ENCODE measurements at places on chromosomes 3 and 15.

DNA sequence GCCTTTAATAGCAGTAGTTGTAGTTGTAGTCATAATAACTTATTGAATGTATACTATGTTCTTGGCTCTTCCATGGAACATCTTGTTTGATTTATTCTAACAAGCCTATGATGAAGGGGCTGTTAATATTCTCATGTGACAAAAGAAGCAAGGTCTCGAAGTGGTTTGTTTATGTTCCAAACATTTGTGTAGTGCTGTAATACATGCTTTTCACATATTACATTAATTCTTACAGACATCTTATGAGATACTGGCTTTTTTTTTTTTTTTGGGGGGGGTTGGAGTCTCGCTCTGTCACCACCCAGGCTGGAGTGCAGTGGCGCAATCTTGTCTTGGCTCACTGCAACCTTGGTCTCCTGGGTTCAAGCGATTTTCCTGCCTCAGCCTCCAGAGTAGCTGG, 252.3 kb downstream of the PTPRG start:
- DNase-seq = no peak

DNA sequence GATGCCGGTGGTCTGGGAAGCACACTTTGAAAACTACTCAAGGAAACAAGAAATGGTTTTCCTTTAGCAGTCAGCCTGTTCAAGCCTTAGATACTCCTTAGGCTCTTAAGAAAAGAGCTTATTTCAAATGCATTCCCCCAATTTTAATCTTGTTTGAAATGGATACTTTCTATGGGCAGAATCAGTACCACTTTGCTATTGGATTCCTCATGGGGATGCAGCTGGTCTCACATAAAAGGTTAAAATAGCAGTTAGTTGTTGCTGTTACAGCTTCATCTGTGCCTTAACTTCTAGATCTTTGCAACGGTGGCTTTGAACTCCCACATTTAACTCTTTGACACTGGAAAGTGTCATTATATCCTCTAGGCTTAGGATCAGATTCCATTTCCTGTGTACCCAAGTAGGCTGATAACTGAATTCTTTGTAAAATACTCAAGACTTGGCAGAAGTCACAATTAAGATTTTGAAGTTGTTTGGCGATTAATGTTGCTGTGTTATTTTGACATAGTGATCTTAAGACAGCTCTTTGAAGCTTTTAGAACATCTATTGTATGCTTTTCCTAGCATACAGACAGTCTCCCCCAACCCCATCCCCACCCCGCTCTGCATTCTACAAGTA, 2.2 kb downstream of the THBS1 start:
- DNase-seq = no peak

- no peak for DNase-seq
These were observed 96.8 kb downstream of the CHDH start for GRCh38 chr3:53749448-53749847.

DNA sequence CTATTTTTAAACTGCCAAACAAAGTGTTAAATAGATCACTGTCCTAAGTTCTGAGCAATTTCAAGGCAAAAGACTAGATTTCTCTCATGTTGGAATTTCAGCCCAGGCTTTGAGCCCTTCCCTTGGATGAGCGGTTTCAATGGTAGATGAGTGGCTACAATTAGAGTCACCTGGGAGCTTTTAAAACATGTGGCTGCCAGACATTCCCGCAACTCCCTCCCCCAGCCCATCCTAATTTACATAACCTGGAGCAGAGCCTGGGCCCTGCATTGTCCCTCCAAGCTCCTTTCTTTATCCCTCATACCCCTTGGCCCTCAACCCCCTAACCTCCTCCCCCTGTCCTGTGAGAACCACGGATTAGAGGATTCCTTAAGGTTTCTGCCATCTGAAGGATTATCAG, 357.5 kb upstream of the UMPS start:
- no peak for DNase-seq

- peak; percentile 49 for DNase-seq
These were observed 16.8 kb downstream of the NOX5 start for GRCh38 chr15:69031013-69032001.

DNA sequence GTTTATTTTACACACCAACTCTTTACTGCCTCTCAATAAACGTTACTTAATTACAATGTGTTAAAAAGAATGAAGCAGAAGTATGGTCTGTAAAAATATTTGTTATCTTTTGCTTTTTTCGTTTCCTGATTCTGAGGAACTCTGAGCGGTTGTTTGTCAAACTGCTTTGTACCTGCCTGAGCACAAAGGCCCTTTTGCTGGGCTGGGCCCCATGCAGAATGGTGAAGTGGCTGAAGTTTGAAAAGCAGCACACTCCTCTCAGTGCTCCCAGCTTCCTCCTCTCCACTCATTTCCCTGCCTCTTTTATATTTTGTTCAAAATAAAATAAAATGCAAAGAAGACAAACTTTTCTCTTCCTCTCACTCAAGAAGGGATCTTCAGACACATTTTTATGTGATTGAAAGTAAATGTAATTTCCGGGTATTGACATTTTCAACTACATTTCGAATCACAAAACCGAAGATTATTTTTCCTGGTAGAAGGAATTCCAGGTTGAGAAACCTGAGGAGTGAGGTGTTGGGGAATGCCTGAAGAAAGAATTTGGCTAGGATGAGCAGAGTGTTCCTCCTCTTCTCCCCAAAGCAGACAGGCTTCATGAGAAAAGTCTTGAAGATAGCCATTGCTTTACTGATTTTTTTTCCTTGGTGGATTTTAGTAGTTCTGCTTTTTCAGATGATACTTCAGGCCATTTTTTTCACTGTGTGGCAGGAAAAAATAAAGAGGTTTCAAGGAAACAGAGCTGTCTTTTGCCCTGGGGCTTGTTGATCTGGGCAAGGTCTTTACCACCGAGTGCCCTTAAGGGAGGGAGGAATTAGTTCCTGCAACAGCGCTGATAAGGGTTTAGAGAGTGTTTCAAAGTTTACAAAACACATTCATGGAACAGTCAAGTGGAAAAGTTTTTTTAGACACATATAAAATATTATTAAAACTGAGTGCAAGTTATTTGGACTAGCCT, 229.8 kb downstream of the NFKBIZ start:
- no peak for DNase-seq

GRCh38 chr3:186825872-186826409, 16.6 kb upstream of the ADIPOQ start:
- peak; percentile 23 for DNase-seq

- no peak for DNase-seq
These were observed 180.7 kb upstream of the GRM7 start for GRCh38 chr3:6680119-6680806.

DNA sequence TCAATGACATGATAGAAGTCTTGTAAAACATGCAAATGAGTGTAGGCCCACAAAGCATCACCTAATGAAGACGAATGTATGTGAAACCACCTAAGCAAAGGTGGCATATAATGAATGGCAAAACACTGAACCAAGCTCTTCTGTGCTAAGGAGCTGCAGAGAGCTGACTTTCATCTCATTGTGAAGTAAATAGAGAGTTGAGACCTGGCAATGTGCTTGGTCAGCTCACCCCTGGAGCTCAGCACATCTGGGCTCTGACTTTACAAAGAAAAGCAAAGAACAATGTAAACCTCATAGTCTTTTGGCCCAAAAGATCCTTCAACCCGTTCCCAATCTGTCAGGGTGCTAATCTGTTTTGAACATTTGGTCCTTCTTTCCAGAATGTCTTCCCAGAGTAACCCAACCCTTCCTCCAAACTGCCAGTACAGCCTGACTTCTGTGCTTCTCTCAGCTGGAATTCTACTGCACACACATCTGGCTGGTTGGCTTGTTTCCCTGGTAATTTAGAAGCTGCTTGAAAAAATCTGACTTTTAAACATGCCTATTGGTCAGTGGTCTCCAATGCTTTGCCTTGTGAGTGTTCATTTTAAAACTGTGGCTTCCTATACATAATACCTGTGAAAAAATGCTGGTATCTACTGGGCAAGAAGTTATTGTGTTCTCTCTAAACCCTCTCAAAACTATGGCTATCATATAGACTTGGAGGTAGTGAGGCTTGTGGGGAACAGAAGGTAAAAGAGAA, 101.7 kb downstream of the CD200R1L start:
- no peak for DNase-seq

- DNase-seq = peak; percentile 3
These were observed 19.8 kb upstream of the MTHFS start for GRCh38 chr15:79916502-79917132.

DNA sequence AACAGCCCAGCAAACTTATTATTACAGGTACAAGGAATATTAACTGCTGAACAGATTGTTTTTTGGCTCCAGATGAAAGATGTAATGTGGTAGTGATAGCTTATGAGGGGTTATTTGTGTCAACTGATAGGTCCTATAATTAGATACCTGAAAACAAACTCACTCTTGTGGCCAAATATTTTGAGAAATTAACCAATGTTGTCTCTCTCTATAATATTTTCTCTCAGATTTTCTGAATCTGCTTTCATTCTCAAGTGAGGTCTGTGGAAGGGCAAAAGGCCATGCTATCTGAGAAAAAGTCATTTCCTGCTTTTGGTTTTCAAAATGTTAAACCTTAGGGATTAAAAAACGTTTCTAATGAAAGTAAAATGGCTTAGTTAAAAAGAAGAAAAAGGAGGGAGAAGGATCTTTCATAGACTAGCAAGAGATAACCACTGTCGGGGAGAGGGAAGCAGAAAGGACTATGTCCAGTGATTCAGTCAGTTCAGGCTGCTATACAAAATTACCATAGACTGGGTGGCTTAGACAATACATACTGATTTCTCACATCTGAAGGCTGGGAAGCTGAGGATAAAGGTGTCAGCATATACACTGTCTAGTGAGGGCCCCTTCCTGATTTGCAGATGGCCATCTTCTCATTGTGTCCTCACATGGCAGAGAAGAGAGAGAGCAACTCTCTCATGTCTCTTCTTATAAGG, 277.5 kb upstream of the P2RY1 start:
- no peak for DNase-seq

- DNase-seq = no peak
These were observed 375.5 kb downstream of the NTRK3 start for GRCh38 chr15:87881026-87881425.

GRCh38 chr3:115475178-115476041, 147.9 kb upstream of the GAP43 start:
- DNase-seq = no peak

GRCh38 chr3:112582244-112582874, 20.5 kb downstream of the SLC35A5 start:
- peak; percentile 2 for DNase-seq

GRCh38 chr15:92879949-92880725, 20.0 kb upstream of the CHD2 start:
- DNase-seq = no peak

DNA sequence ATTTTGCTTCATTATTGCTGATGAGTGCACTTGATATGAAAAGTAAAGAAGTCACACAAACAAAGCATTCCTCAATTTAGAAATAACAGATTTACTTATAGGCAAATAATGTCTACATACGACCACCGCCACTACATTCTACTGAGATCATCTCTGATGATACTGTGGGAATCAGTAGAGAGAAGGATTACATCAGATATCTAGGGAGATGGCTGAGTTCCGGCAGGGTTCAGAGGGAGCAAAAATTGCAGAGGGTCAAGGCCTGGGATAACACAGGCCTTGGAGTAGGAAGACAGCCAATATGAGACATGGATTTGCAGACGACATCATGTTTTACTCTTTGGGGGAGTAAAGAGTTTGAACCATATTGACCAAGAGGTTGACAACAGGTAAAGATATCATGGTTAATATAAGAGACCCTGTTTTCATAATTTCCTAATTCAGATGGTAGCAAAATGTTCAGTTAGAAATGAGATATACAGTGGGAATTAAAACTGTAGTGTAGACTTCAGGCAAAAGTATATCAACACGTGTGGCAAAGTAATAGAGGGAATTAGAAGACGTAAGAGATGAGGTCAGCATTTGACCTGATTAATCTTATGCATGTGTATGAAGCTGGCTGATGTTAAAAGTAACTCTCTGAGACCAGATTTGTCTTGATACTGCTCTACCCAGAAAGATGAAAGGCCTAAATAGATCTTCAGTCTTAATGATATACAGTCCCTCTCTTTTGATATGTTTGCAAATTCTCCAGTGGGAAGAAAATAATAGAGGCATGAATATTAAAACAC, 15.6 kb downstream of the LSAMP start:
- no peak for DNase-seq

DNA sequence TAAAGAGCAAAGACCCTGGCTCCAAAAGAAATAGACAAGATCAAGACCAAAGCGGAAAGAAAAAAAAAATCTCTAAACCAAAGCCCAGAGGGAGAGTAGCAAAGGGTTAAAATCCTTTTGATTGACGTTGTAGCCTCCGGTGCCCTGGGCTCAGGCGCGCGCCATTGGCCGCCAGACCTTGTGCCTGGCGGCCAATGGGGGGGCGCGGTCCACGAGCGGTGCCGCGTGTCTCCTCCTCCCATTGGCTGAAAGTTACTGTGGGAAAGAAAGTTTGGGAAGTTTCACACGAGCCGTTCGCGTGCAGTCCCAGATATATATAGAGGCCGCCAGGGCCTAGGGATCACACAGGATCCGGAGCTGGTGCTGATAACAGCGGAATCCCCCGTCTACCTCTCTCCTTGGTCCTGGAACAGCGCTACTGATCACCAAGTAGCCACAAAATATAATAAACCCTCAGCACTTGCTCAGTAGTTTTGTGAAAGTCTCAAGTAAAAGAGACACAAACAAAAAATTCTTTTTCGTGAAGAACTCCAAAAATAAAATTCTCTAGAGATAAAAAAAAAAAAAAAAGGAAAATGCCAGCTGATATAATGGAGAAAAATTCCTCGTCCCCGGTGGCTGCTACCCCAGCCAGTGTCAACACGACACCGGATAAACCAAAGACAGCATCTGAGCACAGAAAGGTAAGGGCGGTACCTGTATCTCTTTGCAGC, at the start of gene HES1:
HES1 (plus strand) TSS at position 343 of the 713 bp plus-strand sequence; CDS start at position 576, 233 bp downstream.
- DNase-seq = peak; percentile 91

DNA sequence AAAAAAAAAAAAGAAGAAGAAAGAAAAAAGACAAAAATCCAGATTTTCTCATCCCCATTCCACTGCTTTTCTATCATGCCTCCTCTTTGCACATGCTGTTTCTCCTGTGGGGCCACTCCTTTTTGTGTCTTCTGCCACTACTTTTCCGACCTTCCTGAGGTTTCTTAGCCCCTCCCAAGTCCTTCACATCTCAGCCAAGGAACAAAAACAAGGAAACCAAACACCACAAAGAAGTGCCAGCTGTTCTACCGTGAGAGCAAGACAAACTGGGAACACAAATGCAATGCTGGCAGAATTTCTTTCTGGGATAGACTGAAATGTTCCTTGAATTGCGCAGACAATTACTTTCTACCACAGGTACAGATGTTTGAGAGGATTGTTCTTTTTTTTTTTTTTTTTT, 83.2 kb downstream of the MB21D2 start:
- DNase-seq = no peak

DNA sequence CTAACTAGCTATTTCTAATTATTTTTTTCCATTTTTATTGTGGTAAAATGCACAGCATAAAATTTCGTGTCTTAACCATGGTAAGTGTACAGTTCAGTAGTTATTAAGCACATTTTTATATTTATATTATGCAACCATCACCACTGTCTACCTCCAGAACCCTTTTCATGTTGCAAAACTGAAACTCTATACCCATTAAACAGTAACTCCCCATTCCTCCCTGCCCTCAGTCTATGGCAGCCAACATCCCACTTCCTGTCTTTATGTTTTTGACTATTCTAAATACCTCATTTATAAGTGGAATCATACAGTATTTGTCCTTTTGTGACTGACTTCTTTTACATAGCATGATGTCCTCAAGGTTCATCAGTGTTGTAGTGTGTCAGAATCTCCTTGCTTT, 25.5 kb downstream of the SLC35A5 start:
- no peak for DNase-seq

Data from NCI-H345 (cell line).